ENCODE measurements at places on chromosomes 2 and 18. TPM values are rescaled to one million over a fixed set of nuclear protein-coding genes. Genes with fewer than 3 reads are reported as not detected.

The ZNF638 gene
- total RNA-seq: 91.9 TPM

The ANTXR1 gene
- 31.9 TPM for total RNA-seq

GRCh38 chr2:46299365-46300263 lies 2.4 kb downstream of the EPAS1 start:
- peak; percentile 80 for DNase-seq

The REG1A gene
- not detected for total RNA-seq

The TXNDC2 gene
- not detected for total RNA-seq

DNA sequence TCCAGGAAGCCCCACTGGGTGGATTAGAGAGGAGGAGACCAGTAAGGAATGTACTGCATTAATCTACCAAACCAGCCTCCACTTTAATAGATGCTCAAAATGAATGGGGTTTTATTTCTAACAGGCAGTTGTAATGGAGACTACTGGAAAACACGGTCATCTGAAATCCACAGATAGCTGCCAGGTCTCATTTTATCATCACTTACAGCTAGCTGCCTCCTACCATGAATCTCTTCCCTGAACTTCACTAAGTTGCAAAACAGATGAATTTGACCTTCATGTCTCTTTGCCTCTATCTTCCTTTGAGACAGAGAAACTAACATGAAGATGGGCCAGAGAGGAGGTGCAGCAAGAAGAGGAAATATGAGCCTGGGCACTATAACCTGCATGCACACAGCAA lies 21.9 kb downstream of the ZBTB7C start:
- no peak for DNase-seq

- no peak for DNase-seq
Observed at GRCh38 chr2:232335859-232336215, 42.7 kb upstream of the ALPP start.

DNA sequence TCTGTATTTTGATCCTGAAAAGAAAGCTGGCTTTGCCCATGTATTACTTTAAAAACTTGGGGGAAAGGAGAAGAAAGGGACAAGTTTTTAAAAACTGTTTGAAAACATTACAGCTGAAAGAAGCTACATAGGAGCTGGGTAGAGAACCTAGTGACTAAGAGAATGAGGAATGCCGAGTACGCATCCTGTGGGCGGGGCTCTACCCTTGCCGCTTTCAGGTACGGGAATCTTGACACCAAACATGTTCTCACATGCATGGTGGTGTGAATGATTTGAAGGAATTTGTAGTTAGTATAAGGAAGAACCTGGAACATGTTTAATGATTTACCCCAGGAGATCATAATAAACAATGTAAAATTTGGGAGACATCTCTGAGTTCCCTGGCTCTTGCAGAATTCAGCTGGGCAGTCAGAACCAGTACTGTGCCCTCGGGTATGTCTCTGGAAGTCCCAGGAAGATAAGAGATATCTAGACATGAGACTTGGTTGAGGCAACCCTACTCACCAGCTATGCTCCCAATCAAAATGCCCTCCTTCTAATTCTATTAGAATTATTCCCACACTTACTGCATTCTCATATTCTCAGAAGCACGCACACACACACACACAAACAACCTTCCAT lies 16.5 kb upstream of the TGFA start:
- DNase-seq: no peak

GRCh38 chr2:128549094-128549493 lies 230.4 kb upstream of the HS6ST1 start:
- peak; percentile 43 for DNase-seq

The SYT4 gene
- total RNA-seq: 1.2 TPM

DNA sequence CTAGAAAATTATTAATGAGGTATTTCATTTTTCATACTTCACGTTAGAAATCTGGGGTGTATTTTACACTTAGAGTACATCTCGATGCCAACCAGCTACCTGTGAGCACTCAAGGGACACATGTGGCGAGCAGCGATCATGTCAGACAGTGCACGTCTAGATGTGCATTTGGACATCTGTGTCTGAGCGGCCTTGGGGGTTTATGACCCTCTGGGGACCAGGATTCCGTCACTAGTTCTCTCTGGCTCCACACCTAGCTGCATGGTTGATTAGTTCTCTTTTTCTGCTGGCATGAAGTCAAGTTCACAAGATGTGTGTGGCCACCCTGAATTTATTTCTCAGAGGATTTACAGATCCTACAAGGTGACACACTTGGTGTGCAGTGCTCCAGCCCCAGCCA lies 192.2 kb downstream of the TSN start:
- DNase-seq: no peak

- peak; percentile 77 for DNase-seq
Observed at GRCh38 chr2:27756544-27757498, 14.7 kb upstream of the MRPL33 start.

The CXCR1 gene
- 1.1 TPM for total RNA-seq

The XIRP2 gene
- total RNA-seq: 298 TPM

DNA sequence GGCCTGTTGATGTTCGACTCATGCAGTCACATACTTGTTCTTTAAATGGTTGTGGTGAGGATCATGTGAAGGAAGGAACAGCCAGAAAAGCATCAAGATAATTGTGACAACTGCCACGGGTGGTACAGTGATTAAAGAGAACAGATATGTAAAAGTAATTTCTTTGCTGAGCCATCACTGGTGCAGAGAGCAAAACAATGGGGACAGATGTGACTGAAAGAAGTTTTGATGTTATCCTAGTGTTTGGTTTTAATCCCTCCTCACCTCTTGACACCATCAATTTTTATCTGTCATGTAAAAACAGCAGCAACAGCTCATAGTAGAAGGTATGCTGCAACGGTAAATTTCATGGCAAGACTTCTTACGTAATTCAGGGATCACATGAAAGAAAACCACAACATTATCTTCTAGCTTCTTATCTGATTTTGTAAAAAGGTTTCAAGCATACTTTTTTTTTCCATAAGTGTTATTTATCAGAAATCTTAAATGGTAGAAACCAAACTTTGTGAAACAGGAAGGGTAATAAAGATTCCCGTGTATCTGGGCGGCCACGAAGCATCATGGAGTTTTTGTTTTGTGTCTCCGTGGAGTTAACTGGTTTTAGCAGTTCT lies 65.2 kb downstream of the PLCL1 start:
- DNase-seq: no peak

DNA sequence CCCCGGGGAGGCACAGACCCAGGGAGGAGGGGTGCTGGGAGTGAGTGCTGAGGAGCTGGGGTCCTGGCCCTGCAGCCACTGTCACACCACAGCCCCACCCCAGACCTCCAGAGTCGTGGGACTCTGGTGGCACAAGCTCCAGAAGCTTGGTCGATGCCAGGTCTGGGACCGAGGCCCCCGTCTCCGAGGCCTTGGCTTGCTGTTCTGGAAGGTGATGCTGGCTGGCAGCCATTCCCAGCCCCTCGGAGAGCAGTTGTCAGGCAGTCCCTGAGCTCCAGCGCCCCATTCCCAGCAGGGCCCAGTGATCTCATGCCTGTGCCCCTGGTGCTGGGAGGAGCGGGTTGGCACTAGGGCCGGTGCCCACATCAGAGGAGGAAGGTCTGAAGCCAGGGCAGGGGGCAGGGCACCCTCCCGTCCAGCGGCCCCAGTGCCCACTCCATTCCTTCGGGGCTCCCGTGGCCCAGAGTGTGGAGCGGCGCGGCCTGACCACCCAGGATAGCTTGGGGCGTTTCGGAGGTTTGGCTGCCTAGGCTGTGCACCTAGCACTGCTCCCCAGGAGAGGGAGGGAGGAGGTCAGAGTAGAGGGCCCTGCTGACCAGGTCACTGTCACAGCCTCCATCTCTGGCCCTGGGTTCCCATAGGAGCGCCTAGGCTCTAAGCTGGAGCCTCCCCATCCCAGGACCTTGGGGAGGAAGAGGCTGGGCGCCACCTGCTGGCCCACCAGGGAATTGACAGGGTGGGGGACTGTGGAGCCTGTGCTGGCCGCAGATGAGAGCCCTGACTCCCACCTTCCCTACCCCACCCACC lies 16.8 kb upstream of the ALPI start:
- no peak for DNase-seq

GRCh38 chr2:186603286-186603685 lies 13.4 kb downstream of the ITGAV start:
- no peak for DNase-seq

The SERPINB12 gene
- not detected for total RNA-seq

GRCh38 chr2:152565884-152566727 lies 151.2 kb downstream of the PRPF40A start:
- no peak for DNase-seq

The IL1RN gene
- total RNA-seq: 0.89 TPM

The IL18R1 gene
- 1.0 TPM for total RNA-seq

DNA sequence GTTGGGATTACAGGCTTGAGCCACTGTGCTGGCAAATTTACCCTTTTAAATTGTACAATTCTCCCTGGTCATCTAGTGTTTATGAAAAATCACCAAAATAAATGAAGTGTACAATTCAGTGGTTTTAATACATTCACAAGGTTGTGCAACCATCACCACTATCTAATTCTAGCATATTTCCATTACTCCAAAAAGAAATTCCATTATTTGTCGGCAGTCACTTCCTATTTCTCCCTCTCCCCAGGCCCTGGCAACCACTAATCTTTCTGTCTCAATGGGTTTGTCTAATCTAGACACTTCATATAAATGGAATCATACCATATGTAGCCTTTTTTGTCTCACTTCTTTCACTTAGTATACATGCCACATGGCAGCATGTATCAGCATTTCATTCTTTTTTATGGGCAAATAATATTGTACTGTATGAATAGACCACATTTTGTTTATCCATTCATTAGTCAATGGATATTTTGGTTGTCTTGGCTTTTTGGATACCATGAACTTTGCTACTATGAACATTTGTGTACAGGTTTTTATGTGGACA lies 12.6 kb upstream of the POLE4 start:
- no peak for DNase-seq

The METTL4 gene
- 7.3 TPM for total RNA-seq

The ANKRD30B gene
- not detected for total RNA-seq

GRCh38 chr2:168819829-168820489 lies 17.5 kb downstream of the NOSTRIN start:
- no peak for DNase-seq

DNA sequence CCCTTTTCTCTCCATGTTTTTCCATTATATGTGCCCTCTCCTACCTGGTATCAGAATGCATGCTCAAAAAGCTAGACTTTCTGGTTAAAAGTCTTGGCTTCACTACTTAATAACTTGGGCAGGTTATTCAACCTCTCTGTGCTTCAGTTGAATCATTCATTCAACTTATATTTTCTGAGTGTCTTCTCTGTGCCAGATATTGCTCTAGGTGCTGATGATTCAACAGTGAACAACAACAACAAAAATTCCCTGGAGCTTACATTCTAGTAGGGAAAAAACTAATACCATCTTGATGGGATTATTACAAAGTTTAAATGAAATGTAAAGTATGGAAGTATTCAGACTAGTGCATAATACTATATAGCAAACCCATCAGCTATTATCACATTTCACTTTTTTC lies 55.2 kb downstream of the SOS1 start:
- no peak for DNase-seq

- no peak for DNase-seq
Observed at GRCh38 chr2:74149247-74149525, 1.5 kb upstream of the BOLA3 start.

The WNT10A gene
- total RNA-seq: not detected

- DNase-seq: no peak
Observed at GRCh38 chr2:108536133-108536780, 2.0 kb downstream of the LIMS1 start.

The EPB41L3 gene
- 10.5 TPM for total RNA-seq

- DNase-seq: no peak
Observed at GRCh38 chr2:151886241-151886640, 58.0 kb upstream of the ARL5A start.

The ACYP2 gene
- 62.6 TPM for total RNA-seq

DNA sequence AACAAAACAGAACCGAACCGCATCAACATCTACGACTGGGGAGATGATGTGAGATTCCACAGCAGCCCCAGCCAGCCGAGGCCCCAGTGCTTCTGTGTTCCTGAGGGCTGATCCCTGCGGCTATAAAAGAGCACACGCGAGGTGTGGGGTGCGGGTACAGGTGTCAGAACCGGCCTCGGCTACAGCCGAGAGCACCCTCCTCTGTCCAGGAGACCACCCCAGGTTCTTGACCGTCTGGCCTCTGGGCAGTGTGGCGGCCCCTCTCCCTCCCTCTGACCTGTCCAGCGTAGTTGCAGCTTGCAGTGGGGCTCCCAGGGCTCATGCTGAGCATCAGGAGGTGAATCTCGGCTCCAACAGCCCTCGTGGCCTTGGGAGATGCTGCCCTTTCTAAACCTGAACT lies 23.7 kb downstream of the RTP5 start:
- DNase-seq: peak; percentile 70

DNA sequence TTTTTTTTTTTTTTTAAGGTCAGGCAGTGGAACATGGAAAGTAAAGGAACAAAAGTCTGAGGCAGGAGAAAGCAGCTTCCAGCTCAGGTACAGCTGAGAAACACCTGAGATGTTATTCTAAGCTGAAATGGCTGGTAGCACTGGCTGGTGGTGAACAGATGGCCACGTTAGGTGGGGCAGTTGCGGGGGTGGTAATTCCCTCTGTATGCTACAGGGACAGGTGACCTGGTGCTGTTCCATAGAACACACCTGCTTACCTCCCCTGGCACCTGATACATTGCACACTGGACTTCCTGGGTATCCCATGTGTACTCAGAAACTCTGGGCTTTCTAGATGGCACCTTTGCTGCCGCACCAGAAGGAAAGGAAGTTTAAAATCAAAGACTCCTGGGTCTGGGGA lies 333.3 kb downstream of the SLC8A1 start:
- no peak for DNase-seq

The CXCR4 gene
- 3.1 TPM for total RNA-seq

DNA sequence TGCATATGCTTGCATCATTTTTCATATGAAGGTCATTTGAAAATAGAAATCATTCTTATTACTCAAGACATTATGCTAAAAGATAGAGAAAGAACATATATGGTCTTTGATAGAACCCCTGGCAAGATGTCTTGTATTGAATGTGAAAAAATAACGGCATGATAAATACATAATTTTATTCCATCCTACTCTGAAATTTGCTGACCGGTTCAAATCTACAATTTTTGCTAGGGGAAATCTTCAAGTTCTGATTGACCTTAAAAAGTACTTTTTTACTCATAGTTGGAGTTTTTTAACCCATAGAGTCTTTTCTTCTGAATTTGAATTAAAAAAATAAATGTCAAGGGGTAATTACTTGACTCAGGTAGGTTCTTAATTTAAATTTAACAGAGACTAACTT lies 920.8 kb downstream of the ERBB4 start:
- no peak for DNase-seq

DNA sequence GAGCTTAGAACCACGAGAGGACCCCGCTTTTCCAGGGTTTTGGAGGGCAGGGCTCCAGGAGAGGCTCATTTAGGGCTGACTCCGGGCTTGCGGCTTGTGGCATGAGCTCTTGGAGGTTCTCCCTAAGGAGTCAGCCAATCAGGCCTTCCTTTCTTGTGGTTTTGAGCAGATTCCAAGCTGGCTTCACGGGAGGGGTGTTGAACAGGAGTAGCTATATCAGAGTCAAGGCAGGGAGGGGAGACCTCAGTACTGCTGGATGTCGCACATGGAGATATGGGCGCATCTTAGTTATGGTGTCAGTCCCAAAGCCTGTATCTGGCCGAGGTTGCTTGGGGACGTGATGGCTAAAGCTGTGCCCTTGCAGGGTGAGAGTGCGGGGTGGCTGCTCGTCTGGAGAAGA lies 98.6 kb downstream of the AGAP1 start:
- DNase-seq: no peak

- no peak for DNase-seq
Observed at GRCh38 chr2:168194784-168195522, 52.4 kb downstream of the STK39 start.

GRCh38 chr18:23994361-23994902 lies 20.1 kb upstream of the TTC39C start:
- DNase-seq: peak; percentile 65

GRCh38 chr2:6906165-6906741 lies 11.0 kb upstream of the RNF144A start:
- no peak for DNase-seq

The LOXL3 gene
- total RNA-seq: 4.8 TPM

All from Right ventricle myocardium inferior (tissue), 1 donor.